ENCODE measurements at places on chromosomes 12 and 14. TPM values are rescaled to one million over a fixed set of nuclear protein-coding genes. Genes with fewer than 3 reads are reported as not detected.

- no peak for DNase-seq
Observed at GRCh38 chr12:80710727-80711449, 3.5 kb downstream of the MYF6 start.

DNA sequence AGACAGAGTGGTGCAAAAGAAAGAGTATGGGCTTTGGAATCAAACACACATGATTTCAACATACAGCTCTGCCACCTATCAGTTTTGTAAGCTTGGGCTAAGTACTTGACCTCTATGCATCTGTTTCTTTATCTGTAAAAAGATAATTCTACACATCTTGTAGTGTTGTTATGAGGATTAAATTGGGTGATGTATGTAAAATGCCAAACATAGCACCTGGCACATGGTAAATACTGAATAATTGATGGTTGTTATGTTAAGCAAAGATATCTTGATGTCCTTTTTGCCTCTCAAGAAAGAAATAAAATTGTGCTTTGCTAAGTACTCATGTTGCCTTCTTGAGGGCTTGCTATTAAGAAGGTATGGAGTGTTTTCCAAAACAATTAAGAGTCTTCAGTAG, 2.3 kb upstream of the CSRP2 start:
- no peak for DNase-seq

DNA sequence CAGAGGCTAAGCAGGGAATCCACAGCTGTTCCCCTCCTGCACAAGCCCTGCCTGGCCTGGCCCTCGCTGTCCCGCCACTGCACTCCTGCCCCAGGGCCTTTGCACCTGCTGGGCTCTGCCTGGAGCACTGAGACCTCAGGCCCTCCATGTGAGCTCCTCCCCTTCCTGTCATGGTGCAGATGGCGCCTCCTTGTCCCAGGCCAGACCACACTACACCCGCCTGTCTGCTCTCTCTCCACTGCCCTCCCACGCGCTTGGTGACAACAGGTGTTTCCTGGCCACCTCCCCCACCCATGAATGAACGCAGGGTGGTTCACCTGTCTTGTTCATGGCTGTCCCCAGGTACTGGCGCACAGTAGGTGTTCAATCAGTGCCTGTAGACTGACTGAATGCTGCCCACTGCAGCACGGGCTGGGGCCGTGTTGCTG, 82.9 kb downstream of the NCOR2 start:
- DNase-seq: no peak

DNA sequence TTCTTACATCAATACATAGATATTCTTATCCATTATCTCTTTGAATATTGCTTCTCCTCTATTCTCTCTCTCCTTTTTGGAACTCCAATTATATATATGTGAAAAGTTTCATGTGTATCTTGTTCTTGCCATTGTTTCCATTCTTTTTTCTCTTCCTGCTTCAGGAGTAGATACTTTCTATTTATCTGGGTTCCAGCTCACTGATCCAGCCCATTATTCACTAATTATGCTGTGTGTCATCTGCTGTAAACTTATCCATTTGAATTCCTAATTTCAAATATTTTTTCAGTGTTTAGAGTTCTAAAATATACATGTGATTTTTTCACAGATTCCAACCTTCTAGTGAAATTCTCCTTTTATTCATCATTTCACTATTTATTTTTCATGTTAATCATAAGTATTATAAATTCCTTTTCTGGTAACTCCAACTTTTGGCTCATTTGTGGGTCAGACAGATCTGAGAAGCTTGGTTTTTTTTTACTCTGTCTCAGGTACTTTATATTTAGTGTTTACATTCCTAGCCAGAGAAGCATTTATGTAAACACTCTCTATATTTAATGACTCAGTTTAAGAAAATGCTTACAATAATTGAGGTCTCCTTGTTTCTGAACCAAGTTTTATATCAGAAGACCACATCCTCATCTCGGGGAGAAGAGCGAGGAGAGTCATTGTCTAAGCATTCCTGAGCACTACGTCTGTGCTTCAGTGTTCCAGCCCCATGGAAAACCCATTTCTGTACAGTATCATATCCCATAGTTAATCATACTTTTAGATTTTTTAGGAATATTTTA, 15.9 kb upstream of the AMIGO2 start:
- no peak for DNase-seq

Gene KRT8
- 1,446 TPM for total RNA-seq

Gene PLCZ1
- not detected for total RNA-seq

Gene CCDC38
- not detected for total RNA-seq
